Substantia nigra (tissue), 51 donors: ENCODE measurements at places on chromosomes 11 and 22.

DNA sequence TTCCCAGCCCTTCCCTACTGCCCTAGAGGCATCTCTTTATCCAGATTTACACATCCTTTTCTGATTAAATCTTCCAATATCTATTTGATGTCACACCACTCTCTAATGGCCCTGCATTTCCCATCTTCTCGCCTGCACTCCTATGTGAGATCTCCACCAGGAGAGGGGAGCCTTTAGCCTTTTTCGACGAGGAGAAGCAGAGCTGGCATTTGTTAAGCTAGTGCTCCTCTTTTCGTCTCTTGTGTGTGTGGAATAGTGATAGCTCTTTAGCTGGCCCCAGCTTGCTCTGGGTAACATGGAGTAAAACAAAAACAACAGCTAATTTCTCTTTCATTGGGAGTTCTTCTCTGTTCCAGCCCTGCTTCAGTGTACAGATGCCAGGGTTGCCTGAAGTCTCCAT is 536.5 kb downstream of the NTM start:
- no peak for DNase-seq

DNA sequence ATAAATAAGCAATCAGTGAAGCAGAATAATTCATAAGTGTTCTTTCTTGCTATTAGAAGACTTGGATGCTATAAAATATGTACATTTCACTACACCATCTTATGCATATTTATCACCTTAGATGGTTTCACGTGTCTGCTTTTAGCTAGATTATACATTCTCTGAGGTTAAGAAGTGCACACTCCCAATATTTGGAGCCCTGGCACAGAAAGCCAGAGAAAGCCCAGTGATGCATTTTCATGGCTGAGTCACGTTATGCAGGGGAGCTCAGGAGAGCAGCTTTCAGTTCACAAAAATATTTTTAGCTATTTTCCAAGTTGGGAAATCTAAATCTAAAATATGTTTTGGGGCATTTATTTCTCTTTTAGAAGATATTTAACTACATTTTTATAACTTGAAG is 5.1 kb upstream of the TP53AIP1 start:
- no peak for DNase-seq

DNA sequence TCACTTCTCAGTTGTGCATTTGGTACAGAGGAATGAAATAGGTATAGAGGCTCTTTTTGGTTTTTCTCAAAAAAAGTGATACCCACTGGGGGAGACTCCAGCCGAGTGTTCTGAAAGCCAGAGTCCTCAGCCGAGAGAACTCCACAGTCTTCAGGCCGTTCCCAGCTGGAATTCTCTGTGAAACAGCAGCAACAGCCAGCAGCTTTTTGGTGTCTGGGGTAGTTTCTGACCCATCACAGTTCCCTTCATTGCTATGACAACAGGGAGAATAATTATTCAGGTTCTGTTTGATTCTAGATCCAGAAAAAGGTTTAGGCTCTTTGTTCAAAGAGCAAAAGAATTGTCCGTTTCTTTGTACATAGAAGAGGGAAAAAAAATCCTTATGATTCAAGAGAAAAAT is 84.6 kb downstream of the C22orf31 start:
- no peak for DNase-seq

- DNase-seq = peak; percentile 86
Measured at GRCh38 chr11:46696212-46696558, 4.2 kb downstream of the ARHGAP1 start.

GRCh38 chr22:19596680-19597398 is 72.6 kb upstream of the CLDN5 start:
- no peak for DNase-seq

DNA sequence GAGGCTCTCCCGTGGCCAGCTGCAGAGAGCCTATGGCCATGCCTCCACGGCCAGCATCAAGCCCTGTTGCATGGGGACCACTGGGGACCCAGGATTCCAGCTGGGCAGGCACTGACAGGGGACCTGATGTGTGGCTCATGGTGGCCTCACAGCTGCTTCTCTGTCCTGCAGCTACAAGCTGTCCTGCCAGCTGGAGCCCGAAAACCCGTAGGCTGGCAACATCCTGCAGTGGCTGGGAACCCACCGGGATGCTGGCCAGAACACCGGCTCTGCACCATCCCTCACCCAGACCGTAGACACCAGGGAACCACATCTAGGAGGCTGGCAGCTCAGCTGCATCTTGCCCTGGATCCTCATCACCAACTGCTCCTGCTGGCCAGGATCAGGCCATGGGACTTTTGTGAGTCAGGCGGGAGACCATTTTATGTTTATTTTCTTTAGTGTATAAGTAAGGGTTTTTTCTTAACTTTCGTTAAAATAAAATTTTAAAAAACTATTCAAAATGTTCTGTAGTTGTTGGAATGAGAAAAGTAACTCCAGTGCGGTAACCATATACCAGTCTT is 7.9 kb downstream of the RGL4 start:
- no peak for DNase-seq

GRCh38 chr22:42699976-42700352 is 20.7 kb downstream of the A4GALT start:
- no peak for DNase-seq

GRCh38 chr11:63811522-63811921 is 1.7 kb upstream of the SPINDOC start:
- DNase-seq = no peak

DNA sequence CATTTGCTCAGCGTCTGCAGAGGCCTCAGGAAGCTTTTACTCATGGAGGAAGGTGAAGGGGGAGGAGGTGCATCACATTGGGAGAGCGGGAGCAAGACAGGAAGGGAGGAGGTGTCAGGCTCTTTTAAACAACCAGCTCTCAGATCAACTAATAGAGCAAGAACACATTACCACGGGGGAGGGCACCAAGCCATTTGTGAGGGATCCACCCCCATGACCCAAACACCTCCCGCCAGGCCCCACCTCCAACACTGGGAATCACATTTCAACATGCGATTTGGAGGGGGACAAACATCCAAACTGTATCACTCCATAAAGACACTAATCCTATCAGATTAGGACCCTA is 18.9 kb upstream of the THY1 start:
- no peak for DNase-seq

DNA sequence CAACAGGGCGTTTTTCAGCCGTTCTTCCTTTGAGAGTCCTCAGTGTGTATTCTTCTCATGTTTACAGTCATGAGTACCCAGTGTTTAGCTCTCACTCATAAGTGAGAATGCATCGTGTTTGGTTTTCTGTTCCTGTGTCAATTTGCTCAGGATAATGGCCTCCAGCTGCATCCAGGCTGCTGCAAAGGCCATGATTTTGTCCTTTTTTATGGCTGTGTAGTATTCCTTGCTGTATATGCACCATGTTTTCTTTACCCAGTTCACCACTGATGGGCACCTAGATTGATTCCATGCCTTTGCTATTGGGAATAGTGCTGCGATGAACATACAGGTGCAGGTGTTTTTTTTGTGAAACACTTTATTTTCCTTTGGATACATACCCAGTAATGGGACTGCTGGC is 23.5 kb downstream of the B3GAT1 start:
- DNase-seq = no peak

- no peak for DNase-seq
Measured at GRCh38 chr11:133906746-133907145, 50.0 kb downstream of the IGSF9B start.

DNA sequence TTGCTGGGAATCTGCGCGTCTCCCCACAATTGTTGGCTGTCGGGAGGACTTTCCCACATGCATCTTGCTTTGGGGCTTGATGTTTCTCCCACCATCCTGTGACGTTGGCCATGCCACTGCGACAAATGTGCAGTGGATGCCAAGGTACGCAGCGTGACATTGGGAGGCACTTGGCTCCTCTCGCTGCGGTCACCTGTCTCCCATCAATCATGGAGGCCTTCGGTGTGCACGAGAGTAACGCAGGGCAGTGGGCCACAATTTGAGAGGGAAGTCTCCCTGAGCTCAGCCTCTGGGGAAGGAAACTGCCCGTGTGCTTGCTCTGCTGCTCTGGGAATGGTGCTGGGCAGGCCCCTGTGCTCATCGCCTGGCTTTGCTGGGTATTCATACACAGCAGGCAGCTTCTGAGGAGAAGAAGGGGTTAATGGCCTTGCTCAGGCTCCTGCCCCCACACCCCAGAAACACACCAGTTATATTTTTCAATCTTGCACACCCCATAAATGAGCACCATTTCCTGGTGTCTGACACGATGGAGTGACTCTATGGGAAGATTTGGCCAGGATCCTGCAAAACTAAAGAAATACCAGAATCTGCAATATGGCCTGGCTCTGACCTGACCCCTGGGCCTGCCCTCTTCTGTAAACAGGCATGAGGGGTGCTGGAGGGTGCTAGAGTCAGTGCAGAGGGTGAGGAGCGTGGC is 153.5 kb downstream of the ADAMTS15 start:
- DNase-seq = no peak

DNA sequence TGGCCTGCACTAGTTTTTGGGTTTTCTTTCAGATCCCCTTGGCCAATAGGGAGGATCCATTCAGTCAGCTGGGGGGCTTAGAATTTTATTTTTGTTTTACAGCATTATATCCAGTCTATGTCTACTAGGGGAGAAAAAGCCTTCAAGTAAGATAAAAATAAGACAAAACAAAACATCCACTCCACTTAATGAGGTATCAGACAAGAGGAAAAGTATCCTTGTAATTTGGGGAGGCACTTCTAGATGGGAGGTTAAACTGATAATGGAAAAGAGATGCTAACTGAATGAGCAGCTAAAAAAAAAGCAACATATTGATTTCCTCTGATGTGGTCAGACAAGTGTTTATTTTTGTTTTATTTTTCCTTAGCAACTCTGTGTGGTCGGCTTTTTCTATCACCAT is 278.0 kb upstream of the ANO3 start:
- no peak for DNase-seq

- no peak for DNase-seq
Measured at GRCh38 chr11:28043930-28044709, 63.8 kb downstream of the KIF18A start.

DNA sequence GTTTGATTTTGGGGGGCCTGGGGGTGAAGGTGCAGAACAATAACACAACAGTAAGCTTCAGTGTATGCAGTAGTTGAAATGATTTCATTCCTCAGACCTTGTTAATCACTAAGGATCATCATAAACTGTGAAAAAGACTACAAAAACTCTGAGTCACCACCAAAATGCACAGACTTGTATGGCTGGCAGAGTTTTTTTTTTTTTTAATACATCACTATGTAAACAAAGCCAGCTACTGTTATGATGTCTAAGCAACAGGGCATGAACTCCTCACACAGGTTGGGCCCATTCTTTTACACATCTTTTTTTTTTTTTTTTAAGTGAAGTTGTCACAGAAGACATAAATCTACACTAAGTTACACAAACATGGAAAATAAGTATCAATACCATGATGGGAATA is 311.9 kb downstream of the GUCY1A2 start:
- no peak for DNase-seq

DNA sequence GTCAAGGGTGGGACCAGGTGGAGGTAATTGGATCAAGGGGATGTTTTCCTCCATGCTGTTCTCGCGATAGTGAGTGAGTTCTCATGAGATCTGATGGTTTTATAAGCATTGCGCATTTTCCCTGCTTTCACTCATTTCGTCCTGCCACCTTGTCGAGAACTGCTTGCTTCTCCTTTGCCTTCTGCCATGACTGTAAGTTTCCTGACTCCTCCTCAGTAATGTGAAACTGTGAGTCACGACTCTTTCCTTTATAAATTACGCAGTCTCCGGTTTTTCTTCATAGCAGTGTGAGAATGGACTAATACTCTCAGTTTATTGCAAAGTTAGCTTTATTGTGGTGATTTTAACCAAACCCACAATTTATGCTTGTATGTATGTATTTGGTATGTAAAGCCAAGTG is 878.5 kb upstream of the ANO3 start:
- DNase-seq = no peak

DNA sequence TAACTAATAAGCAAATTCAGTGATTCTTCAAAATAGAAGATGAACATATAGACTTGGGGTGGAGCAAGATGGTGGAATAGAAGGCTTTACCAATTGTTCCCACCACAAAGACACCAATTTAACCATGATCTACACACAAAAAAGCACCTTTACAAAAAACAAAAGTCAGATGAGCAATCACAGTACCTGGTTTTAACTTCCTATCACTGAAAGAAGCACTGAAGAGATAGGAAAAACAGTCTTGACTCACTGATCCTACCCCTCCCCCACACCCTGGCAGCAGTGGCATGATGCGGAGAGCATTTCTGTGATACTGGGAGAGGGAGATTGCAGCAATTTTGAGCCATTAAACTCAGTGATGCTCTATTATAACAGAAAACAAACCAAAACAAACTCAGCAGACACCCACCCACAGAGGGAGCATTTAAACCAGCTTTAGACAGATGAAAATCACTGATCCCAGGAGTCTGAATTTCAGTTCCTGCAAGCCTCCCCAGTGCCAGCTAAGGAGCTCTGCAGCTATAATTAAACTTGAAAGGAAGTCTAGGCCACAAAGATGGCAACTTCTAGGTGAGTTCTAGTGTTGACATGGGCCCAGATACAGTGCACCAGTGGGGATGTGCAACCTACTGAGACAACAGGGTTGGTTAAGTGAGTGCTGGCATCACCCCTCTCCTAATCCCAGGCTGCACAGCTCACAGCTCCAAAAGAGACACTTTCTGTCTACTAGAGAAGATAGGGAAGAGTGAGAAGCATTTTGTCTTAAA is 161.8 kb upstream of the GRIA4 start:
- DNase-seq = no peak

- peak; percentile 15 for DNase-seq
Measured at GRCh38 chr11:4072668-4073285, 21.8 kb upstream of the RRM1 start.

GRCh38 chr22:32409977-32410376 is 2.1 kb downstream of the RTCB start:
- no peak for DNase-seq

DNA sequence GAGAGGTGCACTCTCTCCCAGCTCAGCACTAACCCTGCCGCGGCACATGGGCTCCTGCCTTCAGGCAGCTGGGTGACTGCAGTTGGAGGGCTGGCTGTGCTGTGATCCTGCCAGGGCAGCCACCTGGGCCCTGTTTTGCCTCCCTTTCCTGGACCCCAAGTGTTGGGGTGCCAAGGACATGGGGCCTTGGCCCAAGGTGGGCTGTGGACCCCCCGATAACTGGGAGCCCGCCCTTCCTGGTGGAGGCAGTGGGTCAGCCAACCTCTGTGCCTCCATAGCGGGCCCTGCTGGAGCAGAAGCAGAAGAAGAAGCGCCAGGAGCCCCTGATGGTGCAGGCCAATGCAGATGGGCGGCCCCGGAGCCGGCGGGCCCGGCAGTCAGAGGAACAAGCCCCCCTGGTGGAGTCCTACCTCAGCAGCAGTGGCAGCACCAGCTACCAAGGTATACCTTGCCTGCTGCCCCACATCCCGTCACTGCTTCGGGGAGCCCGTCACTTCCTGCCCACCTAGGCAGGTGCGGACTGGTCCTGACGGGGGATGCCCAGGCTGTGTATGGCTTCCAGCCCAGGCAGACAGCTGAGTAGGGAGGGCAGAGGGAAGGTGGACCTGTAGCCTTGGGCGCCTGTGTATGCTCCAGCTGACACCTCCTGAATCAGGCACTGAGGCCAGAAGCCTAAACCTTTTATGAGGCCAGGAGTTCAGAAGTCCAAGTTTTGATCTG is 8.9 kb downstream of the TUB start:
- DNase-seq = no peak

GRCh38 chr11:126440276-126440675 is 84.8 kb downstream of the ST3GAL4 start:
- no peak for DNase-seq
